ENCODE measurements at places on chromosomes 2 and 18.

- DNase-seq = no peak
These were observed 47.3 kb upstream of the SLC38A11 start for GRCh38 chr2:165002638-165003037.

DNA sequence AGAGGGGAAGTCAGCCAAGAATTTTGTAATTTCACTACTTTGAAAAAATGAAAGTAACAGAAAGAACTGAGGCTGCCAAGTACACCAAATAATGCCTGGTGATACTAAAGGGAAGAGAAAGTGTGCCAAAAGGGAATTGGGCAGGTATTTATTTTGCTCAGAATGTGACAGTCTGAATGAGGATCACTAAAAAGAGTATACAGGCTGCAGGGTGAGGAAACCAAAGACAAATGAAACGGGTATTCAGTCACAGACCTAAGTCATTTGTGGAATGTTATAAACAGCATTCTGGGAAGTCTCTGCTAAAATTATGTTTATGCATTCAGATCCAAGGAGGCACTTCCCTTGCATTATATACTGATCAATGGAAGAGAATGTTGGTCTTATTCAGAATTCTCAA, 418.6 kb upstream of the SLC39A10 start:
- DNase-seq = no peak

DNA sequence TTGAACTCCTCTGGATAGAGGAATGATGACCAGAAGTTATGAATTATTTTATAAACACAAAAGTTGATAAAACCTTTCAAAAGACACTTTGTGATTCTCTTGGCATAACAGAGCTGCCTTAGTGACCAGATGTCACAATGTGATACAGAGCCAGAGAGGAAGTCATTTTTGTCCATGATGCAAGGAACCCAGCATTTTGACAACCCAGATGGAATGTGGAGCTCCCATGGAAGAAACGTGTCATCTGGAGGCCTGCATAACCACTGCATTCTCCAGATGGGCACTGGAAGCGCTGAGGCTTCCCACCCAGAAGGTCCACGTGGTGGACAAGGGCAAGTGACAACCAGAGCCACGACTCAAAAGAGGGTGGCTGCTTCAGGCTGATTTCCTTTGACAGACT, 30.1 kb downstream of the HRH4 start:
- DNase-seq = no peak

DNA sequence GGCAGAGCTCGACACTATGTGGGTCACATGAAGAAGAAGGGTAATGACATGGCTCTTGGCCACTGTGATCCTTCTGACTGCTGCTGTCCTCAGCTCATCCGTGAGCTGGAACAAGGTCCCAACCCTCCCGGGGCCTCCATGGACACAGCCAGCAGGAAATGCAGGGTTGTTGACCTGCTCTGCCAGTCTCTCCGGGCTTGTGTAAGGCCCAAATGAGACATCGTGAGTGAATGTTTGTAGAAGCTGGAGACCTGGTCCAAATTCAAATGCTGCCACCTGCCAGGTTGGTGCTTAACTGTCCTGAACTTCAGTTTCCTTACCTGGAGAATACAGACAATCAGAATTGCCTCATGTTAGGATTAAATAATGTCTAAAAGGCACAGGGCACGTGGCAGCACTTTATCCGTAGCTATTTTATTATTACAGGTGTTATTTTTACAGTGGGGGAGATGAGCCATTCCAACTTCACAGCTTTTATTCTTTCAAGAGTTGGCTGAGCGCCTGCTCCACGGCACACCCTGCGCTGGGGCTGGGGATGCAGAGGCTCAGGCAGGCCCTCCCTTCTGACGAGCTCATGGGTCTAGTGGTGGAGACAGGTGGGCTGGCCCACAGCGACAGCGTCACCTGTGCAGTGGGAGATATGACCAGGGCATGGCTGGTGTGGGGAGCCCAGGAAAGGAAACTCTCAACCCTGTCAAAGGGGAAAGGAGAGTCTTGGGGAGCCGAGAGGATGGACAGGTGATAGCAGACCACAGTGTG, 15.1 kb downstream of the ARHGEF4 start:
- no peak for DNase-seq

DNA sequence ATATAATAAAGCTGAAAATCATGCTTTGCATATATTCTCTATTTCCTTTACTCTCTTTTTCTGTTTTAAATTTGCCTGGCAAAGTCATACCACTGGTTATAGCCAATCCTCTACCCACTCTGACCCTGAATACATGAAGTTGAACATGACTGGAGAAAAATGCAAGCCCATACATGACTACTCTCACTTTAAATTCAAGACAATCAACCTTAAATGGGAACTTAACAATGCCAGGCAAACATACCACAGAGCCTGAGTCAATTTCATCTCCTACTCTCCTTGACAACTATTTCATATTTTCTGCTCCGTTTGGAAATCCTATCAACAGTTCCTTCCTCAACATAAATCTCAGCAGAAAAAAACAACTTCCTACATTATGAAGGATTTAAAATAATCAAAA, 22.6 kb downstream of the RAD51AP2 start:
- no peak for DNase-seq

GRCh38 chr18:41126541-41127235, 828.3 kb upstream of the PIK3C3 start:
- DNase-seq = no peak

- DNase-seq = no peak
These were observed 39.0 kb downstream of the SLC40A1 start for GRCh38 chr2:189541591-189541990.

DNA sequence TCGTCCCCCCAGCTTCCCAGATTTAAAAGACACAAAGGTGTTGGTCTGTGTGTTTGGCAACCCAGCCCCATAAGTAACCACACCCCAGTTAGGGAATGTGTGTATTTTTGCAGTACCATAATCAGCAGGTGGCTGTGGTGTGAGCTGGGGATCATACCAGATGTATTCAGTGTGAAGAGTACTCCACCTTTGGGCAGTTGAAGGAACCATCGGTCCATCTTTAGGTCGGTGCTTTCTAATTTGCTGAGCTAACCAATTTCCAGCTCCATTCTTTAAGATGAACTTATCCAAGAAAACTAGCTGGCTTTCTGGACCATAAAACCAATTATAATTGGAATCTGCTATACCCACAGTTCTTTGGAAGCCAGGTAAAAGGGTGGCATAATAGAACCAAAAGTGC, 3.2 kb downstream of the DSEL start:
- DNase-seq = no peak

DNA sequence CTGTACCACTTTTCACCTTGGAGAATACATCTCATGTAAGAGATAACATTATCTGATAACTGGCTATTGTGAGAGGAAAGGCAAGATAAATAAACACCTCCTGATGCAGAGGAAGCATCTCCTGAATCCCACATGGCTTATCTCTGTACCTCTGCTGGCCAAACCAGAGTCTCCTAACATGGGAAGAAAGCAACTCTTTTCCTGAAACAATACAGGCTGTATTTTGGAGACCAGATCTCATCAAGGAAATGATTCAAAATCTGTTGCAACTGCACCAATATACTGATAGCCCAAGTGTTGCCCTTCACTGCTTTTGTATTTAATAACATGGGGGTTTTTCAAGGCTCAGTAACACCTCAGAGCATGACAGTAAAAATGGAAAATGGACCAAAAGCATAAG, 106.9 kb downstream of the MREG start:
- DNase-seq = no peak

- DNase-seq = no peak
These were observed 31.3 kb upstream of the CNTNAP5 start for GRCh38 chr2:123993728-123994323.
